ENCODE measurements at places on chromosomes 12 and 14. TPM values are rescaled to one million over a fixed set of nuclear protein-coding genes. Genes with fewer than 3 reads are reported as not detected.

GRCh38 chr12:19491863-19492262, 52.6 kb downstream of the AEBP2 start:
- no peak for DNase-seq

DNA sequence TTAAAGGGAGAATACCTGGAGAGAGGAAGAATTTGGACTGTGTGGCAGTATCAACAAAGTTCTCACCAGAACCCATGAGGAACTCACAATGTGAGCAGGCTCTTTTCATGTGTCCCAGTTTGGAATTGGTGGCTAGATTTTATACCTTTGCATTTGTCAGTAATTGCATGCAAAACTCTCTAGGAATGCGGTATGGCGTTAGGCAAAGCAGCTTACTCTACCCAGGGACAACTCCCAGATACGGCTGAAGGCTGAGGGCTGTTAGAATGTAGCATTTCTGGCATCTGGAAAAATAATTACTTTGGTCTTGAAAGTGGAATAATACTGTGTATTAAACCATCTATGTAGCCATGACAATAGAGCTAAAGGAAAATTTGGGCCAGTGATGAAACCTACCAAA, 635.5 kb downstream of the SLC16A7 start:
- no peak for DNase-seq

GRCh38 chr12:122228092-122228491, 2.2 kb upstream of the DIABLO start:
- no peak for DNase-seq

DNA sequence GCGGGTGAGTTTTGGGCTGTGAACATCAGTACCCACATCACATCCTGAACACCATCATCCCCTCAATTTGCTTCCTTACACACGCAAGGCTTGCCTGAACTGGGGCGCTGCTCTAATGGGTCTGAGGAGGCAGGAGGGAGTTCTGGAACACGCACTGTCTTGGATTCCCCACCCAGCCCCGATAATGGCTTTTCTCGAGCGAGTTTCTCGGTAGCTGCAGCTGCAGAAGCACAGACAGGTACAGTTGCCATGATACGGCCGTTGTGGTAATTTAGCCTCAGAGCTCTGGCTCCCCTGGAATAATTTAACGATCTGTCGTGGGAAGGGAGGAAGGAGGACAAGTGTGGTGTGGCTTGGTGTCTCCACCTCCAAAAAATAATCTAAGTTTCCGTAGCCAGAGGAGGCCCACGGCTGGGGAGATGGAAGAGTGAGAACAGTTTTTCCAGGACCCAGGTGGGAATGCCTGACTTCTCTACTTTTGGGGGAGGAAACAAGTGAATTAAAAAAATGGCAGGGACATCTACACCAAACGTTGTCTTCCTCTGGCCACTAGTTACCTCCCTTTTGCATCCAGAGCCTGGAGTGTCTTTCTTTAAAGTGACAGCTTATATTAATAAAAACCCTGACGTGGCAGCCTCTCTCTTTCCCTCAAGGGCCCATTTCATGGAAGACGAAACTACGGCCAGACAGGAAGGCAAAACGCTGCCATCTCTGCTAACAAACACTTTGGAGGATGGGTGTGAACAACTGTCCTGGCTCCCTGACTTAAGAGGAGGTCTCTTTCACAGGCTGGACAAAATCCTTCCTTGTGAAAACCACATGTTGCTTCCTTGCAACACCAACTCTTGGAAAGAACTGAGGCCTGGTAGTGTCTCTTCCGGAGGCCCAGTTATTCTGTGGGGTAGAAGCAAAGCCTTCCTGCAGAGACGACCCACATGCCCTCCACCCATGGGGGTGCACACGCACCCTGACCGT, 84.8 kb downstream of the RBM19 start:
- DNase-seq, result no peak

GRCh38 chr12:82600379-82600778, 86.3 kb upstream of the TMTC2 start:
- DNase-seq, result no peak

The HOXC13 gene
- polyA plus RNA-seq, result 7.1 TPM

The SERPINA1 gene
- polyA plus RNA-seq, result 0.12 TPM

The ARHGEF25 gene
- polyA plus RNA-seq, result 1.4 TPM
